Renal cortex interstitium (tissue), 15 donors: ENCODE measurements at places on chromosomes 7 and 10. TPM values are rescaled to one million over a fixed set of nuclear protein-coding genes. Genes with fewer than 3 reads are reported as not detected.

DNA sequence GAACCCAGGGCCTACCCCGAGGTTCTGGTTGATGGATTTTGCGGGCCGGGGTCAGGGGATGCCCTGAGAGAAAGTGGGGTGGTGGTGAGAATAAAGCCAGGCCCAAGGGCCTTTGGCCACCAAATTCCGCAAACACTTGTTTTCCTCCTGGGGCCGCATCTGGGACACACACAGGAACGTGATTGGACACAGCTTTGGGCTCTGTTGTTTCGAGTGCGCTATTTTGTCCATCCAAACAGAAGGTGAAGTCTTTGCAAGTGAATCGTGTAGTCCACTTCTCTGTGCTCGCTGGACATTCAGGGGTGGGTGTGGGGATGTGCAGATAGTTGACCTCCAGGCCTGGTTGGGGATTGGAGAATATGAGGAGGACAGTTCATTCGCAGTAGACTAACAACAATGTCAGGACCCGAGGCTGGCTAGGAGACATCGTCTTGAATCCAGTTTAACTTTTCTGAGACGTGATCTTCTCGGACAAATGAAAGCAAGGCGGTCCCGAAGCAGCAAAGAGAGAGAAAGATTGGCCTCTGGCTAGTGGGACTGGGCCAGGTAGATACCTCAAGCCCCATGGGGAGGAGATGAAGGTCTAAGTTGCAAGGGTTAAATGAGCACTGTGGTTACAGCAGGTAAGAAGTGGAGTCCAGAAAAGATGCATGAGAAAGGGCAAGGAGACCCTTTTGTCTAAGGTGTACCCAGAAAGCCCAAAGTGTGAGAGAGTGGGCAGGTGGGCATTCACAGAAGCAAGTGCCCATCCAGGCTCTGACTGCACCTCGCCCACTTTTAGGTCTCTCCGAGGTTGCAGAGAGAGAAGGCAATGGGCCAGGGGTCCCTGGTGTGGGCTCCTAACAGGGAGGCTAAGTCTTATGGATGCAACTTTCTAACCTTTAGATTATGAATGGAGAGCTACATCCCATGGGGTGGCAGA, 764 bp upstream of the FAM131B start:
- DNase-seq = no peak

DNA sequence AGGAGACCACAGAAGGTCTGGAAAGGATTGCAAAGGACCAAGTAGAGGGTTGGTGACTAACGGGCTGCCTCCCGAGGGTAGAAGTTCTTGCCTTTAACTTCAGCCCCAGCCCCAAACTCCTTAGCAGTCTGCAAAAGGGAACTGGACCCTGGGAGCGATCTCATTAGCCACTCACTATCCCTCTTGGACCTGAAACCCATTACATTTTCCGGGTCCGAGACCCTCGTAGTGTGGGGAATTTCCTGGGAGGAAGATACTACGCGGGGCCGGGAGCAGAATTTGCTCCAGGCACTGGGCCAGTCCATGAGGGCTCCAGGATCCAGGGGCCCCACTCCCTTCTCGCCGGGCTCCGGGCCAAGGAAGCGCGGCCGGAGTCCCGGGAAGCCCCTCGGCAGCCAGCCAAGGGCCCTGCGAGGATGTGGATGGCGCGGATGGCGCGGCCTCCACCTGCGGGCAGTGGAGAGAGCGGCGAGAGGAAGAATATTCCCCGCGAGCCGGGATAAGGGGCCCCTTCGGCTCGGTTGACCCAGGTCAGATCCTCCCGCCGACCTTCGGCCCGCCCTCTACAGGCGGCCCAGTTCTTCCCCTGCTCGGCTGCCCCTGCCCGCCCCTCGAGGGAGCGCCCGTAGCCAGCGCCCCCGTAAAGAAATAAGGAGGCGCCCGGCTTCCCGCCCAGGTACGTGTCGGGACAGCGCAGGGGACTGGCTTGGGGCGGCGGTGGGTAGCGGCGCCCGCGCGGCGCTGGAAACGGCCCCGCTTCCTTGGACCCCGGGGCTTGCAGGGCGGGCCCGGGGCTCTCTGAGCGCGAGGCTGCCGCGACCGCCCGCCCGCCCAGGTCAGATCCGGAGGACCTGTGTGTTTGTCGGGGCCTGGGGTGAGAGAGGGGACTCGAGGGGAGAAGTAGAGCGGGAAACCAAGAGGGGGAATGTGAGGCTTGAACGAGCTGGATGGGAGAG, at the start of gene MYO3A:
MYO3A (plus strand) TSS at position 577 of the 956 bp plus-strand sequence. CDS start 17,882 bp downstream, outside the sequence.
- DNase-seq = no peak

- no peak for DNase-seq
These were observed 179.6 kb upstream of the LRRTM3 start for GRCh38 chr10:66746246-66746645.

- no peak for DNase-seq
These were observed 151.5 kb downstream of the TEX36 start for GRCh38 chr10:125531465-125531864.

HABP2 gene
- 0.58 TPM for polyA plus RNA-seq

- no peak for DNase-seq
These were observed 150.9 kb upstream of the KAT6B start for GRCh38 chr10:74675484-74675883.
